ENCODE measurements at places on chromosomes 3 and 15.

DNA sequence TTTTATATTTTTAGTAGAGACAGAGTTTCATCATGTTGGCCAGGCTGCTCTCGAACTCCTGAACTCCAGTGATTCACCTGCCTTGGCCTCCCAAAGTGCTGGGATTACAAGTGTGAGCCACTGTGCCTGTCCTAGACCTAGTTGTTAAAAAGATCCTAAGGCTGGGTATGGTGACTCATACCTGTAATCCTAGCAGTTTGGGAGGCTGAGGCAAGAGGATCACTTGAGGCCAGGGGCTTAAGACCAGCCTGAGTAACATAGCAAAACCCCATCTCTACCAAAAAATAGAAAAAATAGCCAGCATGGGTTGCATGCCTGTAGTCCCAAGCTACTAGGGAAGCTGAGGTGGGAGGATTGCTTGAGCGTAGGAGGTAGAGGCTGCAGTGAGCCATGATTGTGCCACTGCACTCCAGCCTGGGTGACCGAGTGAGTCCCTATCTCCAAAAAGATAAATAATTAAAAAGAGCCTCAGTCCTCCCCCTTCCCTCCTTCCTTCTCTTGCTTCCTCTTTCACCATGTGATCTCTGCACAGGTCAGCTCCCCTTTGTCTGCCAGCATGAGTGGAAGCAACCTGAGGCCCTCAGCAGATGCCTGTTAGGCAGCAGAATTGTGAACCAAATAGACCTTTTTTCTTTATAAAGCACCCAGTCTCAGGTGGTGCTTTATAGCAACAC, 9.8 kb upstream of the FNDC3B start:
- no peak for DNase-seq

GRCh38 chr3:193598202-193598601, 5.2 kb downstream of the OPA1 start:
- no peak for DNase-seq

- no peak for DNase-seq
These were observed 2.5 kb upstream of the OGG1 start for GRCh38 chr3:9747267-9747666.

DNA sequence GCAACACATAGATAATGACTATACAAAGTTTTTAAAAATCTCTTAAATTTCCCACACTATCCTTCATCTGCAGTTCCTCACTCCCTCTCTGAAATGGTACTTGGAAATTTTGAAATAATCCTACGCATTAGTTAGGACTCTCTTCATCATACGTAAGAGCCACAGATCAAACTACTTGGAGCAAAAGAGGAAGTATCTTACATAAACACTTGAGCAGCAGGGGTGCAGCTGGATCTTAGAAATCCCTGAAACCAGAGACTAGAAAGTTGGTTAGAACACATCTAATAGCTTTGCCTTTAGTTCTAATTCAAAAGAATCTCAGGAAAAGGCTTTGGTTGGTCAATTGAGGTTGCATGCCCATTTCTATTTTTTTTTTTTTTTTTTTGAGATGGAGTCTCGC, 38.8 kb upstream of the ZNF445 start:
- DNase-seq: no peak

DNA sequence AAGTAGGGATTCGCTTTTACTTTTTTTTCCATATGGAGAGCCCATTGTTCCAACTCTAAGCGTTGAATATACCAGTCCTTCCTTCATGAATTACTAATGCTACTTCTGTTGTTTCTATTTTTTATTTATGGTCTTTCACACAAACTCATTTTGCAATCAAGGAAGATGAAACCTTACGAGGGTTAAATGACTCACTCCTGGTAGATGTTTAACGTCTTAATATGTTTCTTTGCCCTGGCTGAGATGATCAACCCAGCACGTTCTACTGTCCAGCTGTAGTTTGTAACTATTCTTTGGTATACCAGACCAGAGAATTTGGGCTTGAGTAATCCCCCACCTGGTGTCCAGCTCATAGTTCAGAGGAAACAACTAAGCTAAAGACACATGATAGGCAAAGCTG, 23.1 kb downstream of the CDCP1 start:
- no peak for DNase-seq

DNA sequence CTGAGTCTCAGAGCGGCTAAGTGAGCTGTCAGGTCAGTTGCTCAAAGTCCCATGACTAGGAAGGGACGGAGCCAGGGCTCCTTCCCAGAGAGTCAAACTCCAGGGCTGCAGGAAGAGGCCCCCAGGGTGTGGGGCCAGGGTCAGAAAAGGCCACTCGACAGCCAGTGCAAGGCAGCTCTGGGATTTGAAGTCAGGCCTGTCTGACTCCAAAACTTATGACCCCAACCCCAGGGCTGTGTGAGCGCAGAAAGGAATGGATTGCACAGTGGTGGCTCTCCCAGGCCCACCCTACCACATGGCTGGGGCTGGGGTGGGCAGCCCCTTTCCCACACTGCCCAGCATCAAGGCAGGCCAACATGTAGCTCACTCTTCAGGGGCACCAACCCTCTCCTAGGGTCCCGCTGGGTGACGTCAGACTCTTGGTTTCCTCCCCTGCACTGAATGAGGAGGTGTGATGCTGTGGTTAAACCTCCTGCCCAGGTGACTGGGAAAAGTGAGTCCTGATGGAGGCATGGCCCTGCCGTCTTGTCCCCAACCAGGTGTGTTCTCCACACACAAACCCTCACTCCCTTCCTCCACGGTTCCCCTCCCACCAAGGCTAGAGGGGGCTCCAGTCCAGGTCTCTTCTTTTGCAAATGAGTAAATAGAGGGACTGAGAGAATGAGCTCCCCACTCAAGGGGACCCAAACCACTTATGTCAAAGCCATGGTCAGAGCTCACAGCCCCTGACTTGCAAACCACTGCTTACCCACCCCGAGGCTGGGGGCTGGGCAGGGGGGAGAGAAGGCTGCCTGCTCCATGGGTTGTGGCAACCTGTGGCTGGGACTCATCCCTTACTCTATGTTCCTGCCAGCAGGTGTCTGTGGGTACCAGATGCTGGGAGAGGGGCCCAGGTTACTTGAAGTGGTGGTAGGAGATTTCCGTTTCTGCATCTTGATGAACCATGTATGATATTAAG, 23.8 kb upstream of the CORO2B start:
- DNase-seq: no peak

- peak; percentile 52 for DNase-seq
These were observed 15.4 kb downstream of the IDH2 start for GRCh38 chr15:90086868-90087268.

GRCh38 chr3:133254151-133254550, 145.7 kb upstream of the BFSP2 start:
- no peak for DNase-seq

- DNase-seq: no peak
These were observed 62.4 kb downstream of the HACD2 start for GRCh38 chr3:123522320-123523022.

DNA sequence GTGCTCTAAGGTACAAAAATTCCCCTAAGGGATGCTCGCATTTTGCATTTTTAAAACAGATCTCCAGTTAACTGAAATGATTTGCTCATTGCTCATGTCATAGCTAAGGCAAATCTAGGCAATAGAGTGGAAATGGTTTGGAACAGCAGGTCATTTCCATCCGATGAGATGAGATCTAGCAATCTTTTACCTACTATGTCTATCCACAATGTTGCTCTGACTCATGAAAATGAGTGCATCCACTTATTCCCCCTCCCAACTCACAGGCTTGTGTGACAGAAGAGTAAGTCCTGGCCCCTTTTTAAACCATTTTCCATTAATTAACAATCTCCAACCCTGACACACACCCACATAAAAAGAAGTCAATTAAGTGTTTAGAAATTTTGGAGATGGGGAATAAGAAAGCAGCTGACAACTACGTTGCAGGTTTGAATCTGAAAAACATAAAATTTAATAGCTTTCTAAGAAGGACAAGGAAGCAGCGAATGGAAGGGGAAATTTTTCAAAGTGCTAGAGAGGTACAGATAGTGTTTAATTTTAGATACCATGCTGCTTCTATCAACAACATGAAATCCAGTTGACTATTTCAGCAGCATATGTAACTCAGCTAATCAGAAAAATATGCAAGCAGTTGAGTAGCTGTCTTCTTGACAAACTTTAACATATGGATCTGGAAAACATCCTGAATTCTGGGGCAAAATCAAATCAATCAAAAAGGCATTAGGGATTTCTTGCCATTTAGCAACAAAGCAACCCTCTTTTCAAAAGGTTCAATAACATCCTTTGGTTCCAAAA, 112.0 kb downstream of the TMCO5A start:
- DNase-seq: no peak

- DNase-seq: no peak
These were observed 214.5 kb downstream of the SLC9A9 start for GRCh38 chr3:143633816-143634215.

DNA sequence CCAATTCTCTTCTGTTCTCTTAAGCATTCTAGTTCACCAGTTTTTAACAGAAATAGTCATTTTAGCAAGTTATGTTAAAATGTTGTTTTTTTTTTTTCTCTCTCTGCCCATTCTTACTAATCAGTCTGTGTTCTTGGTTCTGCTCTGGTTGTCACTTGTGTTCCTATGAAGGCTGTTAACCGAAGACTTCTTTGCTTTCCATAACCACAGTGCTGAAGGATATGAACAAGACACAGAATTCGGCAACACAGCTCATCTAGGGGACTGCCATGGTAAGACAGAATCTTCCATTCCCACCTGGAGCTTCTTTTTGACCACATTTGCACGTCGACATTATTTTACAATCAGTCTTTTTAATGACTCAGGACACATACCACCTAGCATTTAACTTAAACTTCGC, 49.1 kb downstream of the SEMA6D start:
- no peak for DNase-seq

DNA sequence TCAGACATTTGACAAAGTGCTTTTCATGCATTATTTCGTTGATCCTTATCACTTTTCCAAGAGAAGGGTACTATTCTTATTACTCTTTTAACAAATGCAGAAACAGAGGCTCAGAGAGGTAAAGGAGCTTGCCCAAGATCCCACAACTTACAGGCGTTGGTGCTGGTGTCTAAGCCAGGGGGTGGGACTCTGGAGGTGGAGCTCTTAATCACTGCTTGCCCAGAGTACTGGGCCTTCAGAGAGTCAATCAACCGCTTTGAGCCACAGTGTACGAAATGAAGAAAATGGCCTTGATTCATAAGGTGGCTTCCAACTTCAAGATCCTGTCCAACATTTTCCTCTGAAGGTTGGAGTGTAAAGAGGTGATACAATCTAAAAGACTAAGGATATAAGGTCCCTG, 211.5 kb downstream of the NECTIN3 start:
- DNase-seq: no peak

GRCh38 chr3:55621026-55621422, 133.9 kb upstream of the WNT5A start:
- DNase-seq: no peak

DNA sequence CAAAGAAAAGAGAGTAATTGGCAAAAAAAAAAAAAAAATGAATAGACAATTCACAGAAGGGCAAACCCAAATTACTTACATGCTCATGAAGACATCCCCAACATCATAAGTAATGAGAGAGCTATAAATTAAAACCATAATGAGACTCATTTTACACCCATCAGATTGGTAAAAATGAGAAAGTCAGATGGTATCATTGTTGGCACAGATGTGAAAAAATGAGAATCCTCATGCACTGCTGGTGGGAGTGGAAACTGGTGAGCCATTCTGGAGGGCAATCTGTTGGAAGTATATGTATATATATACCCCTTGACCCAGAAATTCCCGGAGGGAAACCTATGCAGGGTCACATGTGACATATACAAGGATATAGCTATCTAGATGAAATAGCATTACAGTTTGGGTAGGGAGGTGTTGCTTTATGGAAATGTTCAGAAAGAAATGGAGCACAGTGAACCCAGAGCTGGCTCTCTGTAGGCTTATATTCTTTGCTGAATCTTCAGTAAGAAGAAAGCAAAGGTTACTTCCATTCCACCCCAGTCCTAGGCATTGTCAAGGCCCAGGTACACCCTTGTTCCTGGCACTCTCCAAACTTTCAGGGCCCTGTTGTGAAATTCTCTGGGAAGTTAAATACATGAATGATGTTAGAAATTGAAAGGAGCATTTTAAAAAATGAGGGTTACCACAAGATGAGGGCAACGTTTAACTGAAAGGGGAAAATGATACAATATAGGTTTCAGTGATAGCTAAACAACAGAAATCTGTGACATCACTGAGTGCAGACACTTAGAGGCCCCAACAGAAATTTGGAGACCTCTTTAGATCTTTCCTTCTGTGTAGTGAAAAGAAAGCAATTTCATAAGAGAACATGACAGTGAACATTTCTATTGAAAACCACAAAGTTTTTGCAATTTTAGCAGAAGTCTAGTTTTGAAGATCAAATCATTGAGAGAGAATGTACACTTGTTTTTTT, 132.7 kb upstream of the TPRG1 start:
- DNase-seq: no peak

- no peak for DNase-seq
These were observed 4.1 kb downstream of the YEATS2 start for GRCh38 chr3:183701744-183702143.
